Sigmoid colon (tissue), 7 donors: ENCODE measurements at places on chromosomes 2 and 18. TPM values are rescaled to one million over a fixed set of nuclear protein-coding genes. Genes with fewer than 3 reads are reported as not detected.

GRCh38 chr2:135063210-135063609 is 11.1 kb downstream of the RAB3GAP1 start:
- DNase-seq, result no peak

DNA sequence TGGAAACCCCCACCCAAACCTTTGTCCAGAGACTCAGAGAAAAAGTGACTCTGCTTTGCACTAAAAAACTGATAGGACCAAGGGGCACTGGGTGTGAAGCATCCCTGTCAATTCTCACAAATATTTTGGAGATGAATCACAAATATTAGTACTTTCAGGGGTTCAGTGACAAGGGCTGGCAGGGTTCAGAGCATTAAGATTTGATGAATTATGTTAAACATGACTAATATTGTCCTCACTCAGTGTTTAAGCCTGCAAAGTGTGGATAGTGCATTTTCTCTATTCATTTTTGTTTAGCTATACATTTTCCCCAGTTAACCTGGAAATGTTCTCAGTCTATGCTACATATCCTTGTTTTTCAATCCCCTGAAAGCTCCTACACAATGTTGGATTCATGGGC is 65.3 kb upstream of the CCDC68 start:
- DNase-seq, result no peak

The EMILIN2 gene
- 9.5 TPM for polyA plus RNA-seq

GRCh38 chr18:58860747-58861231 is 3.9 kb upstream of the ZNF532 start:
- DNase-seq, result no peak

The KCNJ13 gene
- polyA plus RNA-seq, result 0.92 TPM

- no peak for DNase-seq
Measured at GRCh38 chr2:130951018-130951417, 114.3 kb downstream of the ARHGEF4 start.

- no peak for DNase-seq
Measured at GRCh38 chr2:135893374-135893794, 17.1 kb upstream of the MCM6 start.

The TUBA3D gene
- polyA plus RNA-seq, result not detected

DNA sequence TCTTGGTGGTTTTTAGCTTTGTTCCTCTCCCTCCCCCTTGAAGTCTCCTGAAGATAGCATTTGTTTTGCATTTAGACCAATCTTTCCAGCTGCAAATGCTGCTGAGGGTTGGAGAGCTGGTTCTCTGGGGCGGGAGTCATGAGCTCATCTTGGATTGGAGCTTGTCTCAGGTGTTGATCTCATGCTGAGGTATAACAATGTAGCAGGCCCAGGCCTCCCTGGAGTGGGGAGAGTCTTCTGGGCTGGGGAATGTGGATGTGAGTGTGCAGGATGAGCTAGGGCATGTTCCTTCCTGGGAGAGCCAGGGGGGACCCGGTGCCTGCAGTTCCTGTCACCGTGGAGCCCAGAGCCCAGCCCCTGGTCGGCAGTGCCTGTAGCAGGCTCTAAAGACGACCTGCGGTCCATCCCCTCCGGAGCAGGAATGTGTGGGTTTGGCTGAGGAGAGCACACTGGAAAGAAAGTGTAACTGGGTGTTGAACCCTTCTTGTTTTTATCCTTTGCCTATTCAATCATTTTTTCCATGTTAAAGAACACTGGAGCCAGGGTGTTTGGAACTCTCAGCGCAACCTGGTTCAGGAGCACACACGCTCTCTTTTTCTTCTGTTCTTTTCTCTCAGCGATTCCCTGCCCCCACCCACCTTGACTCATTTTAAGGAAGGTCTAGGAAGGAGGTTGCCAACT is 2.7 kb downstream of the ZNF532 start:
- peak; percentile 62 for DNase-seq

The LAMA1 gene
- 19.2 TPM for polyA plus RNA-seq

The SP5 gene
- polyA plus RNA-seq, result 0.82 TPM

The DAW1 gene
- 0.06 TPM for polyA plus RNA-seq

DNA sequence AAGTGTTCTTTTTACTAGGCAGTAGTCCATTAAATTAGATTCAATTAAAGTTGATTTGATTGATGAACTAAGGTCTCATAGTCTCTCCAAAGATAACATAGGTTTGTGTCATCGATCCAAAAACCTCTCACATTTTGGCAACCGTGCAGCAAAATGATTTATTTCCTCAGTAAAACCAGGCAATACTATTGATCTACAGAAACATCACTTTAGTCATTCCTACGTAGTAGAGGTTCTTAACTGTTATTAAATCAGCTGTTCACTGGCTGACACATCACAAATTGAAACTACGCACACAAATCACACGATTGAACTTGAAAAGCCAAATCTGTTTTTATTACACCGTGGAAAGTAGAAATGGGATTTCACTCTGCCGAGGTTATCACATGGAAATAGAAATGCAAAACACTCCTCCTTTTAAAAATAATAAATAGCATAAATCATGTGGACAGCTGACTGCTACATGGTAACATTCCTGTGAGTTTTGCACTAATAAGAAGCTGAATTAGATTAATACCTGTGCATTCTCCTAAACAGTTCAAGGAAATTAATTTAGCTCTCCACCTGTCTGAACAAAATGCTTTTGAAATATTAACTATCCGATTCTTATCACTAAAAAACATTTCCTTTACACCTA is 262.5 kb downstream of the CDH20 start:
- DNase-seq, result no peak

DNA sequence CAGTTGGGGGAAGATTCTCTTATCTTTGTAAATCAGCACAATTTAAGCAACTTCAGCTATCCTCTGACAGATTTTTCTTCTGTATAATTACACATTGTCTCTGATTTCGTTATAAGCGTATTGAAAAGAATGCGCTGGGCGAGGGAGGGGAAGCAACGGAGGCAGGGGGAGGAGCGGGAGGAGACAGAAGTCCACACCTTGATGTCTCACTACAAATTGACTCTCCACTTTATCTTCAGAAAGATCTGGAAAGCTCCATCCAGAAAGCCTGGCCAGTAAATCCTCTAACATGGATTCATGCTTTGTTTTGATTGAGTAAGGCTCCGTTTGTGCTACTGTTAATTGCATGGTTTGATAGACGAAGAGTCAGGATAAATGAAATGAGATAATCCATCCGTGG is 76.6 kb downstream of the SMIM21 start:
- no peak for DNase-seq

DNA sequence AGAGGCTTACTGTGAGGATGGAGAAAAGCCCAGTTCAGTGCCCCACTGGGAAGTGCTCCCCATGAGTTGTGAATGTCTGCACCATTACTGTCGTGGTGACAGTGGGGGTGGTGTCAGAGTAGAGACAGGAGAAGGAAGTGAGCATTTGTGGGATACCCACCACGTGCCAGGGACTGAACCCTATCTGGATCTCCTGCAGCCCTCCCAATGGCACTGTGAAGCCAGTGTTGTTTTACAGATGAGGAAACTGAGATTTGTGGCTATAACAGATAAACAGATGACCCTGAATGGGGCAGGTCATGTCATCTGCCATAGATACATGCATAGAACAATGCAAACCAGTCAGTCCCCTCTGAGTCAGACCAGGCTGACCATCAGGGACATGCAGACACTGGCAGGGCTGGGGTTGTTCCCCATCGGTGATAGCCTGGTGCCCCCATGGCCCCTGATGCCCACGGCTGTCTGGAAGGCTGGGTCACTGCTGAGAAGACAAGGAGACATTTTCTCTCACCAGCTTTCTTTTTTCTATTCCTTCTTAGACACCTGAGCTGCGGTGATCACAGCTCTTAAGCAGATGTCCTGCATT is 60.8 kb downstream of the EMILIN2 start:
- no peak for DNase-seq

DNA sequence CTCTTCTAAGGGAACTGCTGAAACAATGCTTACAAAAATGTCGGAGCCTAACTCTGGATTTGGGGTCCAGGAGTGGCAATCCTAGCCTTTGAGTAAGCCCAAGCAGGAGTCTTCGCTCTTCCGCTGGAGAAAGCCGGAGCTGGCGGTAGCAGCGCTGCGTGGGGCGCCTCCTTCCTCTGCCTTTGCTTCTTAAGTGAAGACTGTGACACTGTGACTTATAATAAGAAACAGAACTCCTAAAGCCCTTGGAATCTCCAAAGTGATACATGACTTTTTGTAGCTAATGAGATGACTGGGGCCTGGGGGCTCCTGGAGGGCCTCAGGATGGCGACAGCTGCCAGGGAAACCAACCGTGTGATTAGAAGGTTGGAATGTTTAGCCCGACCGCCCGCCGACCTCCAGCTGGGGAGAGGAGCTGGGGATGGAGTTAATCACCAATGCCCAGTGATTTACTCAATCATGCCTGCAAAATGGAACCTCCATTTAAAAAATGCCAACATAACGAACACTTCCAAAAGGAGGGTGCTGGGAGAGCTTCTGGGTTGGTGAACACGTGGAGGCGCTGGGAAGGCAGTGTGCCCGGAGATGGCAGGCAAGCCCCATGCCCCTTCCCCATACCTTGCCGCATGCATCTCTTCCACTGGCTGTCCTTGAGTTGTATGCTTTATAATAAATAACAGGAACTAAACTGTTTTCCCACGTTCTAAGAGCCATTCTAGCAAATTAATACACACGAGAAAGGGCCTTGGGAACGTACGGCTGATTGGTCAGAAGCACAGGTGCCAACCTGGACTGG is 29.0 kb upstream of the MAL start:
- peak; percentile 21 for DNase-seq
